PC-3 (cell line): ENCODE measurements at places on chromosomes 7 and 10. TPM values are rescaled to one million over a fixed set of nuclear protein-coding genes. Genes with fewer than 3 reads are reported as not detected.

The VENTX gene
- total RNA-seq = not detected in 2 replicates

The VWA2 gene
- not detected in 2 replicates for total RNA-seq

The ATAD1 gene
- 14.9 and 15.7 TPM in 2 replicates for total RNA-seq

The AGAP9 gene
- total RNA-seq = 5.6 and 7.1 TPM in 2 replicates

The SFTPA1 gene
- total RNA-seq = not detected in 2 replicates

The HACD1 gene
- total RNA-seq = 14.9 and 15.3 TPM in 2 replicates

The ZNF736 gene
- 2.7 and 10.7 TPM in 2 replicates for total RNA-seq

The RELN gene
- total RNA-seq = 8.0 and 15.8 TPM in 2 replicates

DNA sequence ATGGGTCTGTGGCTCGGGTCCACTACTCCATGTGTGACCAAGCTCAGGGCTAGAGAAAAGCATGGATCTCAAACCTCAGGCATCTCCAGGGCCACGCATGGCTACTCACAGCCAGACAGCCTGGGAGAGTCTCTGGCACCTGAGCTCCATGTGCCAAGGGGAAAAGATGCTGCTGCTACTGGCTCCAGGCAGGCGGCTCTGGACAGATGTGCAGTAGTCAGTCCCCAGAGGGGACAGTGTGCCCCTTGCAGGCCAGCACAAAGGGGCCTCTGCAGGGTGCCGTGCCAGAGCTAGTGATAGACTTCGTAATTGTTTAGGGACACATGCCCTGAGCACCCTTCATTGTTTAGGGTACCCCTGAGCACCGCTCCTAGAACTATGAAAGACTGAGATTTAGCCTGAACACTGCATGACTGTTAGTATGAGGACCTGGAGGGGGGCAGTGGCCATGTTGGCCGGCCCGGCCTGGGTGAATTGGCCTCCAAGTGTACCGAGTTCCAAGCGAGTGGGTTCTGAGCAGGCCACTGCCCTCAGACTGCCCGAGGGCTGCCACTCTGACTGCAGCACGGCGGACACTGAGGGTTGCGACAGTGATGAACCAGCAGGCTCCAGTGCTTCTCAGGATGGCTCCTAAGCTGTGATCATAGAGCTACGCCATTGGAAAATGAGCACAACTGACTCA lies 80.7 kb downstream of the TCERG1L start:
- DNase-seq = no peak

GRCh38 chr7:24781106-24781505 lies 23.8 kb upstream of the GSDME start:
- no peak for DNase-seq

- DNase-seq = peak; percentile 73
Observed at GRCh38 chr10:71974489-71975021, 10.4 kb downstream of the CHST3 start.

DNA sequence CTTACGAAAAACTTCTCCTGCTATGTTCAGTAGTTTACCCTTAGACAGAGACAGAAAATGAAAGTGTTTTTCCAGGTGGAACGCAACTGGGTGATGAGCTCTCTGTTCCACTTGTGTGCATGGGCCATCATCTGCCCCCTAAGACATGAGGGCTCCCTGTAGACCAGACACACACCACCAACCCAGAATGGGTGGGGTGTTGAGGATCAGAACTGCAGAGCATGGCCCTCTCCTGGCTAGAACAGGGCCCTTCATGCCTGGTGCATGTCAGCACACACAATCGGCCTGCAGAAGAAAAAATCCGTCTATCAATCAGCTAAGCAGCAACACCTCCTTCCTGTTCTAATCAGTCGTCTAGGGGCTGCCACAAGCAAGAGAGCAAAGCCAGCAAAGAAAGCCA lies 186.2 kb upstream of the INHBA start:
- DNase-seq = no peak

DNA sequence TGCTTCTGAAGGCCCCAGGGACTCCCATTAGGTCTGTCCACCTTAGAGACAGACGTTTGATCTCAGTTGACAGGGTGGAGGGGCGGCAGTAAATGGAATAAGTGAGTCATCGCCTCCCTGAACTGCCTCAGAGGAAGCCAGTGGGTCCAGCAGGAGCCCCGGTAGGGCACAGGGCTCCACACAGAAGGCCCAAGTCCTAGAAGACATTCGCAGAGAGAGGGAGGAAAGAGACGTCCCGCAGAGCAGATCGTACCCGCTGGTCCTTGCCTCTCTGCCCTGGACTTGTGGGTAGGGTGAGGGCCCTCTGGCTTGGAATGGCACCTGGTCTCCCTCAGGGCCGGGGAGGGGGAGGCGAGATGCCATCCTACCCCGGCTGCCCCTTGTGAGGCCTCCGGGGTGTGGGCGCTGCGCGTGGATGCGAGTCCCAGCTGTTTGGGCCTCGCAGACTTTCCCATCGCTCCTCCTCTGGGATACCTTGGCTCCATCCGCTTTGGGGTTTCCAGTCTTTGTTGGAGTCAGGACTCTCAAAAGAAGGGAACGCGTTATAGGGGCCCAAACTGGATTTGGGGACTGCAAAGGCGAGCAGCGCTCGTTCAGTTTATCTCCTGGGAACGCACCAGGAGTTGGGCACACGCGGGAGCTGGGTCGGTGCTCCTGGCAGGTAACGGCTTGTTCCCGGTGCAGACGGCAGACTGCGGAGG lies 5.1 kb downstream of the TLX1 start:
- DNase-seq = peak; percentile 15
